ENCODE measurements at places on chromosomes 7 and 10.

- no peak for DNase-seq
Measured at GRCh38 chr7:44286182-44286617, 39.2 kb downstream of the CAMK2B start.

GRCh38 chr10:103512591-103513379 is 19.3 kb downstream of the NEURL1 start:
- DNase-seq, result no peak

DNA sequence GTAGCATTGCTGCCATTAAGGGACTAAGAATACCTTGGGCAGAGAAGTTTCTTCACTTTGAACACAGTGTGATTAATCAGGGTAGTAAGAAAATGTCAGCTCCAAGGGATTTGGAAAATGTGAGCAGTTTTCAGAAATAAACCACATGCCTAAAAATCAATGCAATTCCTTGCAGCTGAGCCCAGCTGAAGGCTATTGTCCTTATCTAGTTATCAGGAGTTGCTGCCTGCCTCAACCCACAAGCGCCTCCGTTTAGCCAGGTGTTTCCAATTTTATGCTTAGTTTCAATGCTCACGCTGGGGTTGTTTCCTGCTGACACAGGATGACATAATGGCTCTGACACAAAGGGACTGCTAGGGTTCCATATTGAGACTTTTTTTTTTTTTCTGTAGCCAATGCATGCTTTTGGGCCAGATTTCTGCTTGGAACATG is 132.3 kb upstream of the ANK3 start:
- no peak for DNase-seq

GRCh38 chr10:1726861-1727260 is 10.5 kb downstream of the ADARB2 start:
- DNase-seq, result no peak

GRCh38 chr7:114740941-114741340 is 181.0 kb upstream of the MDFIC start:
- DNase-seq, result no peak

GRCh38 chr7:26515314-26515842 is 223.7 kb downstream of the SNX10 start:
- DNase-seq, result no peak

- DNase-seq, result no peak
Measured at GRCh38 chr10:47053081-47053798, 142.0 kb downstream of the PTPN20 start.

GRCh38 chr10:77510695-77511094 is 126.9 kb downstream of the KCNMA1 start:
- DNase-seq, result no peak

DNA sequence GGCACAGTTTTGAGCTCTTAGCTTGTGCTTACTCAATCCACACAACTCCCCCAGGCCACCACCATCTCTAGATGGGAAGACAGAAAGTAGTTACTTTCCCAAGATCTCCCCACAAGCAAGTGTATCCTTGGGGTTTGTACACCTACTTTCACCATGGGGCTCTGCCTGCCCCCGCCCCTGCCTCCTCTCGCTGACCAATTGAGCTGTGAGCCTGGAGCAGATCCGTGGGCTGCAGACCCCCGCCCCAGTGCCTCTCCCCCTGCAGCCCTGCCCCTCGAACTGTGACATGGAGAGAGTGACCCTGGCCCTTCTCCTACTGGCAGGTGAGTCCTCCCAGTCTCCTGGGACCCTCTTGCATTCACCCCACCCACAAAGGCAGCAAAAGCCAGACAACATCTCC is 2.0 kb downstream of the FXYD4 start:
- DNase-seq, result no peak

- no peak for DNase-seq
Measured at GRCh38 chr7:77702513-77702912, 6.3 kb downstream of the RSBN1L start.

DNA sequence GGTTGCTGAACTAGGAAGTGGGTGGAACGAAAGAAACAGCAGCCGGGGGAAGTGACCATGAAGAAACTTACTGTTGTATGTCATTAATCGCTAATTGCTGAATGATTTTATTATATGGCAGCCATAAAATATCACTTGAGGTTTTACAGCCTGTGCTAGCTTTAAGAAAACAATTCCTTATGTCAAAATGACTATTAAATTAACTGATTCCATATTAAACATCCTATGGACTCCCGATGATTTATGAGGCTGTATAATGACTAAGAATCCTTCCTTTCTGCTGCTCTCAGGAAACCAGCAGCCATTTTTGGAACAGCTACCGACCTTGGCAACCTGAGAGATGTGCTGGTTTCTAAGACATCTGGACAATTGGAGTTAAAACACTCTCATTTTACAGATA is 421.9 kb downstream of the SORCS3 start:
- DNase-seq, result no peak

DNA sequence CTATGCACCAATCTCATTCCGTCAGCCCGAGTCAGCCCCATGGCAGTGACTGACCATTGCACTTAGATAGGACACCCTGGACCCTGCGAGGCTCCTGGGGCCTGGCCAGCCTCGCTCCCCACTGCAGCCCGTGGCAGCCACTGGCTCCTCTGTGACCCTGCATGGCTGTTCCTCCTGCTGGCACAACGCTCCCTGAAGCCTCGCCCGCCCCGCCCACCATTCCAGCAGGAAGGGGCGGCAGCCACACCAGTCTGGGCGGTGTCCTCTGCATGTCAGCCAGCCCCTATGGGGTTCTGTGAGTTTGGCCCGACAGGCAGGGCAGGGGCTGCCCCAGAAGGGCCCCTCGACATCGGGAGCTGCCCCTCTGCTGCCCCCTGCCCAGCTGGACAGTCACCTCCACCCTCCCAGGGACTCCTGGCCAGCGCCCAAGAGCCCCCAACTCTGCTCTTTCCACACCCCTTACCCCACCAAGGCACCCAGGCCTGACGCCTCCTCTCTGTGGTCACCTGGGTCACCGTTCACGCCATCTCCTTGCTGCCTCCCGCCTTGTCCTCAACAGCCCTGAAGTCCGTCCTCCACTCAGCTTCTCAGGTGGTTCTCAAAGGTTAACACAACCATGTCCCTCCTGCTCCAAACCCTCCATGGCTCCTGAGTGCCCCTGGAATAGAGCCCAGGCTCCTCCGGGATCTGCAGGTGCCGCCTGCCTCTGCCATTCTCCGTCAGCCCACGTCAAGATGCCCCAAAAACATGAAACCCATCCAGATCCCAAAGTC is 103.5 kb downstream of the MICALL2 start:
- no peak for DNase-seq

GRCh38 chr7:83696101-83696500 is 47.2 kb upstream of the SEMA3E start:
- no peak for DNase-seq

- DNase-seq, result no peak
Measured at GRCh38 chr7:42227021-42227420, 10.0 kb downstream of the GLI3 start.

DNA sequence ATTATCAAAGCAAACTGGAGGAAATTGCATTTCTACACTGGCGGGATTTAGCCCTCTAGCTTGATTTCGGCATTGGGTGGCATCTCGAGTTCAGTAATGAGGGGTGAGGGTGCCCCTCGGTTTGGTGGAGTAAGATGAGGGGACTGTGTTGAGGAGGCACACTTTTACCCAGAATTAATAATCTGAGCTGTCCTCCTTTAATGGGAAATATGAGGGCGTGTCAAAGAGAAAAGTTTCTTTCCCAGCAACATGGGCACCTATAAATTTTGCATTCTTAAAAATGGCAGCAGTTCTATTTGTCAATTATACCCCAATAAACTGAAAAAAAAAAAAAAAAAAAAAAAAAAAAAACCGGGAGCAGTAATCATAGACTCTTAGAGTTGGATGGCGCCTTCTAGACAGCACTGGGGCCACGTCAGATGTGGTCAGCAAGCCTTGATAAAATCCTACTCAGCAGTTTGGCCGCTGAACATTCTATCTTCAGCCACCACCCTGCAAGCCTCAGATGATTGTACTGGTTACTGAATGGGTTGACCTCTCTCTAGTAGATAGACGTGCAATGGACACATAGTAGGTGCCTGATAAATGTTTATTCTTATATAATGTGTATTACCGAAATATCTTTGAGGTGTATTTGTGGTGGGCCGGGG is 931 bp downstream of the PAPSS2 start:
- no peak for DNase-seq

- no peak for DNase-seq
Measured at GRCh38 chr10:21413680-21414079, 111.8 kb downstream of the SKIDA1 start.

- no peak for DNase-seq
Measured at GRCh38 chr10:103479135-103479534, at the start of gene CALHM3. Gene CALHM3 (minus strand): TSS chr10:103479240. CDS start chr10:103479032, 208 bp downstream.

- DNase-seq, result no peak
Measured at GRCh38 chr7:6476596-6477317, 29.0 kb upstream of the DAGLB start.

- DNase-seq, result no peak
Measured at GRCh38 chr7:96786998-96787395, 77.4 kb upstream of the SEM1 start.

DNA sequence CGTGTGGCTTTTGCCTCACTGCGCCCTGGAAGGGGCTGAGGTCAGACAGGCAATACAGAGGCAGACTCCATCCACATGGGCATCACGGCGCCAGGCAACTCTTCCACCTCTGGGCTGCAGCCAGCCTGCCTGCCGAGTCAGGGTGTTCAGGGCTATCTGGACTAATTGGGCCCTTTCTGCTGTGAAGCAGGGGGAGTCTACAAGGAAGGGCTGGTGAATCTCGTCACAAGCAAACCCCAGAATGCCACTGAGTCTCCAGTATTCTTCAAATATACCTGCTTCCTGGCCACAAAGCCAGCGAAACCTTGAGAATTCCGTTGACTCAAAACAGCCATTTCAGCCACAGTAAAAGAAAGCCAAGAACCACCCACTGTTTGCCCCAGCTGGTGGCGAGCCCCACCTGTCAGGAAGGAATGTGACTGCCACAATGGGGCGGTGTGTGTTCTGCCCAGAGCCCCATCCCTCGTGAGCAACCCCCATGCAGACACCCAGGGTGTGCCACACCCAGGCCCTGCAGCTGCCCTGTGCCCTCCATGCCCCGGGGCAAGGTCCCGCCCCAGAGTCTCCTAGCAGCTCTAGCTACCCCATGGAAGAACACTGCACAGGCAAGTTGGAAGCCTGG is 117.3 kb downstream of the FAM53B start:
- no peak for DNase-seq

DNA sequence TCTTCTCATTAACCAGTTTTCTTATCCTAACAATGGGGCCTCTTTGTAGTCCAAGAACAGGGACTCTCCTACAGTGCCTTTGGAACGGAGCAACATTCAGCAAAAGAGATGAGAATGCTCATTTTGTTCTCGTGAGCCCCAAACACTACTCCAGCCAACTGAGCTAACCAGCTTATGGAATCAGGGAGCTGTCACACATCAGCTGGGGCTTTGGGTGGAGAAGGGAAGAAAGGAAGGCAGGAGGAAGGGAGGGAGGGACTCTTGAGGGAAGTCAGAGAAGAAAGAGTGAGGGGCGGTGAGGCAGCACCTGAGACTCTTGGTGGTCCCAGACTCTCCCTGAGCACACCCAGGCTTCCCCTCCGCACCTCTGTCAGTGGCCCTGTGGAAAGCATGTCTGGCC is 123.1 kb downstream of the CLEC2L start:
- no peak for DNase-seq

GRCh38 chr10:33653584-33654367 is 319.3 kb upstream of the NRP1 start:
- DNase-seq, result no peak

DNA sequence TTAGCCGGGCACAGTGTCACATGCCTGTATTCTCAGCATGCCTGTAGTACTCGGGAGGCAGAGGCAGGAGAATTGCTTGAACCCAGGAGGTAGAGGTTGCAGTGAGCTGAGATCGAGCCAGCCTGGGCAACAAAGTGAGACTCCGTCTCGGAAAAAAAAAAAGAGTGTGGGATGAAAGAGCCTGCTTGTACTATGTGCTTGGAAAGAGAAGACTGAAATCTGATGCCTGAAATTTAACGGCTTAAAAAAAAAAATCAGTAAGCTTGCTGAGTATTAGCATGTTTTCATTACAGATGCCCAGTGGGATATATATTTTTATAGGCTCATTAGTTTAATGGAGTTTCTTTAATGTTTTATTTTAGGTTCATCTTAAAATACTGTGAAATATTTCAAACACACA is 4.2 kb downstream of the NT5C2 start:
- no peak for DNase-seq

DNA sequence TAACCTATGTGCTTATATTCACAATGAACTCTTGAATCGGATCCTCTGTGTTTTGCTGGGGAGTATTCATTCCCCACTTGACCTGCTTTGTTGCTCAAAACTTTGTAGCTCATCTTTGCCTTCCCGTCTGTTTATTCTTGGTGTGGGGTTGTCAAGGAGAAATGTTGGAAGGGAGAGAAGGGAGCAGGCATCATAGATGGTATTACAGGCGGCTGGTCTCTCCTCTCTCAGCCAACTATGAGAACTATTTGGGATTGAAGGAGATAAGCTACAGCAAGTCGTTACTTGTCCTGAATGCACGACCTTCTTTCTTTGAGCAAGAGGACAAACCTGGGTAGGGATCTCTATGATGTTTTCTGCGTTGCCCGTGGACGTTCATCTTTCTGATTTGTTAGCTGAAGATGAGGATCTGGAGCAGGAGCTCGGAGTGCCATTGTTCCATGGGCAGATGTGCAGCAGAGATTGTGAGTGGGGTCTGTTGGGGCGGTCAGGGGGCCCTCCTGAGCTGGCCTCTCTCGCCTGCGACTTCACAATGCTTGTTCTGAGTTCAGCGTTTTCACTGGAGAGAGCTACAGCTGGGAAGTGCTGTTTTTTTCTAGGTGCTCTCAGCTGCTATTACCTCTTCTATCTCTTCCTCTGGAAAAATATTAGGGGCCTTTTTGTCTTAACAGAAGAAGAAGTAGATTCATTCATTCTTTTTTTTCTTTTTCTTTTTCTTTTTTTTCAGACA is 126.9 kb upstream of the KLF6 start:
- DNase-seq, result no peak

DNA sequence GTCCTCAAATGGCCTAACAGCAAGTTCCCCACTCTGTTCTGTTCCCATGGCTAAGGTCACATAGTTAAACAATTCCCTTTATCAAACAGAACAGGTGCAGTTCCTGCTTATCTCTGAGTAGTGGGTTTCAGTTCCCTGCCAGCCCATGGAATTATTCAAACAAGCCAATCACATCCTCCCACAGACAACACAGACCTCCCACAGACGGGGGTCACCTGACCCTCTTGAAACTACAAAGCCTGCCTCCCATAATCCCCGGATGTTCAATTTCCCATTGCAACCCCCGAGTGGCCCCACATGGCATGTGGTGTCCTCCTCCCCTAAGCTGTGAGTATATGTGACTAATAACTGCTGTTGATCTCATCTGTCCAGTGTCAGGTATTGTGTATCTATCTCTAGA is 64.1 kb downstream of the TMEM168 start:
- no peak for DNase-seq

- DNase-seq, result peak; percentile 91
Measured at GRCh38 chr10:79132681-79133381, 64.1 kb downstream of the ZMIZ1 start.

- no peak for DNase-seq
Measured at GRCh38 chr7:156113731-156114130, 301.5 kb upstream of the SHH start.

- DNase-seq, result no peak
Measured at GRCh38 chr10:110017907-110018306, 10.1 kb downstream of the ADD3 start.

- no peak for DNase-seq
Measured at GRCh38 chr7:110856704-110857103, 234.2 kb upstream of the LRRN3 start.

GRCh38 chr7:55912748-55913158 is 25.5 kb downstream of the ZNF713 start:
- DNase-seq, result no peak

- DNase-seq, result no peak
Measured at GRCh38 chr7:104362756-104363155, 34.4 kb downstream of the LHFPL3 start.

Measured in HL-60 (cell line).